Left lung (tissue), 14 donors: ENCODE measurements at places on chromosomes 12 and 14.

GRCh38 chr12:68792952-68793351 lies 15.0 kb upstream of the MDM2 start:
- no peak for DNase-seq

- no peak for DNase-seq
Observed at GRCh38 chr14:36683083-36683724, 21.5 kb downstream of the PAX9 start.

- DNase-seq, result no peak
Observed at GRCh38 chr12:117792471-117792870, 176.3 kb downstream of the KSR2 start.

DNA sequence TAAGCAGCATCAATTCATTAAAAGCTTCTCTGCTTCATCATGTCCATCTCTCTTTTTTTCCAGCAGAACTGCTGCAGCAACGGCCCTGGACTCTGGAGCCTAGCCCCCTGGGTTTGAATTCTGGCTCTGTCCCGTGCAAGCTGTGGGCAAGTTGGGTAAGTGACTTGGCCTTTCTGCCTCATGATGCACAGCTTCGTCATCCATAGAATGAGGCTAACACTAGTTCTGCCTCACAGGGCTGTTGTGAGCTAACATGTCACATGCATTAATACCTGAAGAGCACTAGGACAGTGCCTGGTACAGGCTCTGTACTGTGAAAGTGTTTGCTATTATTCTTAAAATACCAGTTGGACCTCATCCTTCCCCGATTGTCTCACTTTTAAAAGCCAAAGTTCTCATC lies 4.2 kb downstream of the KRT82 start:
- DNase-seq, result no peak

GRCh38 chr14:103391048-103391447 lies 5.8 kb downstream of the MARK3 start:
- DNase-seq, result no peak

DNA sequence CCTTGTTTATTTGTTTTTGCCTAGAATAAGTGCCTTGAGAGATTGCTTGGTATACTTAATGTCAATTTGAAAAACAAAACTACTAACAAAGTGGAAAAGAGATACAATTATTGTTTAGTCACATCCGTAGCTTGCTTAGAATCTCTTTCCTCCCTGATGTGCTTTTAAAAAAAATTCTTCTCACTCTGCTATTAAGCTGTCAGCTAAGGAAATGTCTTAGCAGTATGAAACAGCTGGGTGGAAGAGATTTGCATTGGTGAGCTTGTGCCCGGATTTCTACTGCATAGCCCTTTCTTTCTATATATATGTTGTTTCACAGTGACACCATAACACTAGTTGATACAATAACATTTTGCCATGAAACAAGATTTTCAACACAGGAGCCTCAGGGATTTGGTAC lies 229.4 kb upstream of the RGS6 start:
- DNase-seq, result peak; percentile 69

GRCh38 chr14:97408937-97409815 lies 612.0 kb downstream of the VRK1 start:
- DNase-seq, result no peak

DNA sequence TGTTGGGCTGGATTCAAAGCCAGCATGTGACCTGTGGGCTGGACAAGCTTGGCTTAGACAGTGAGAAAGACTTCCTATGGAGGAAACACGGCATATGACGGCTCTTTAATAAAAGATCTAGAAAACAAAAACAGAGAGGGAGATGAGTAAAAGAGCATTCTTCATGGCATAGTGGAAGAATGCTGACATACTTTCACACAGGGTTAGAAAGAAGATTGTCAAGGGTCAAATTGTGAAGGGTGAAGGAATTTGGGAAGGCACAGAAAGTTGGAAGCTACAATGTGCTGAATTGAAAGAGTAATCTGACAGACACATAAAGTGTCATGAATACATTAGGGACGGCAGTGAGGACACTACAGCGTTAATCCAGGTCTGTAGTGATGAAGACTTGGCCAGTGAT lies 63.4 kb downstream of the GALNT4 start:
- DNase-seq, result peak; percentile 20

- DNase-seq, result no peak
Observed at GRCh38 chr12:95693689-95694088, 96.9 kb downstream of the NTN4 start.

- DNase-seq, result no peak
Observed at GRCh38 chr12:31991146-31991545, 31.9 kb downstream of the RESF1 start.

DNA sequence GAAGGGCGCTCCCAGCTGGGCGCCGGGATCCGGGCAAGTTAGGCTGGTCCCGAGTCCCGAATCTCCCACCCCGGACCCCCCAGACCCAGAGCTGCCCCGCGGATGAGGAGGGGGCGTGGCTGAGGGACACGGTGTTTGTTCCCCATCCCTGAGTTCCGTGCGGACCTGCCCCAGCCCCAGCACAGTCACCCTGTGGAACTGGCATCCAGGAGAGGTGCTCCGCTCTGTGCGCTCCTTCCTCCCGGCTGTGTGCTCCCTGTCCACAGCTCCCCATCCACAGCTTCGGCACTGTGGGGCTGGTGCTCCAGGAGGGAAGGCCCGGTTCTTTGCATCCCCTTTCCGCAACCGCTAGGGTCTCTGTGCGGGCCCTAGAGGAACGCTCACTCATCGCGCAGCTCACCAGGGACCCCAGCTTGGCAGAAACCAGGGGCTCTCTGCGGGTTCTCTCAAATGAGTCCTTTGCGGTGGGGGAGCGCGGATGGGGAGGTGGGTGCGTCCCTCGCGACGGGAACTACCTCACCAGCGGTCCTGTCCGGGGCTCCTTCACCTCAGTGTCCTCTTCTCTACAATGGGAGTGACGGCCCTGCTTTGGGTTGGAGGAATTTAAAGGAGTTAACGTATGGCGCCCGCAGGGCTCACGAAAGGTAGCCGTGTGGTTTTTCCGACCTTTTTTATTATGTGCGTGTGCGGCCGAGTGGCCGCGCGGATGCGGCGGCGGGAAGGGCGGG lies 845 bp downstream of the TMEM132C start:
- peak; percentile 38 for DNase-seq

DNA sequence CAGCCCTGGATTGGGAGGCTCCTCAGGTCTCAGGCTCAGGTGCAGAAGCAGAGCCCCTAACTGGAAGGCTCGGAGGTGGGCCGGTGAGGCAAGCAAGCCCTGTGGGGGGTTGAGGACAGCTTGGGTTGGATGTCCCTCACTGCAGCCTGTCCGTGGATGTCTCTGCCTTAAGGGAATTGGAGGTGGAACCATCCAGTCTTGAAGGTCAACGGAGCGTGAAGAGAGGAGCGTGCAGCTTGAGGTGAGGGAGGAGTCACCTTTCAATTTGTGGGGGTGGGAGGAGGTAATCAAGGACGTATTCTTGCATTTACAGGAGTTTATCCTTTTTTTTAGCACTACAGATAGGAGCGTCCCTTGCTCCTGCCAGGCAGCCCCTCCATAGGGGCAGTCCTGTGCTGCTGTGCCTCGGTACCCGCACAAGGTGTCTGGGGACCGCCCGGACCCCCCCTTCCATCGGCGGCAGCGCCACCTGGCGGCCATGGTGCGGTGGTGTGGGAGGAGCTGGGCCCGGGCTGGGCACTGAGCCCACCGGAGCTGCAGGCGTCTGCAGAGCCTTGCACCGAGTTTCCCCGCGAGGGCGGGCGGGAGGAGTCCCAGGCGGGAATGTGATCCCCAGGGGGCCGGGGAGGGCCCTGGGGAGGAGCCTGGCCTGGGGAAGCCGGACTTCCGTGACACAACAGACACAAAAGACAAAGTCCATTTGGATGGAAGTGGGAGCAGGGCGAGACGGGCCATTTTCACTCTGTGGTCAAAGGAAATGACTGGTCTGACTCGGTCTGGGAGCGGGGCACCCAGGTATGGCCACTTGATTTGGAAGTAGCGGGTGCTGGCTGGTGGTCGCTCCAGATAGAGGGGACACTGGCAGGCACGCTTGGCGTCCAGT lies 864 bp downstream of the DNAJC22 start:
- DNase-seq, result peak; percentile 78

GRCh38 chr12:16348435-16349130 lies 1.1 kb downstream of the MGST1 start:
- DNase-seq, result no peak

DNA sequence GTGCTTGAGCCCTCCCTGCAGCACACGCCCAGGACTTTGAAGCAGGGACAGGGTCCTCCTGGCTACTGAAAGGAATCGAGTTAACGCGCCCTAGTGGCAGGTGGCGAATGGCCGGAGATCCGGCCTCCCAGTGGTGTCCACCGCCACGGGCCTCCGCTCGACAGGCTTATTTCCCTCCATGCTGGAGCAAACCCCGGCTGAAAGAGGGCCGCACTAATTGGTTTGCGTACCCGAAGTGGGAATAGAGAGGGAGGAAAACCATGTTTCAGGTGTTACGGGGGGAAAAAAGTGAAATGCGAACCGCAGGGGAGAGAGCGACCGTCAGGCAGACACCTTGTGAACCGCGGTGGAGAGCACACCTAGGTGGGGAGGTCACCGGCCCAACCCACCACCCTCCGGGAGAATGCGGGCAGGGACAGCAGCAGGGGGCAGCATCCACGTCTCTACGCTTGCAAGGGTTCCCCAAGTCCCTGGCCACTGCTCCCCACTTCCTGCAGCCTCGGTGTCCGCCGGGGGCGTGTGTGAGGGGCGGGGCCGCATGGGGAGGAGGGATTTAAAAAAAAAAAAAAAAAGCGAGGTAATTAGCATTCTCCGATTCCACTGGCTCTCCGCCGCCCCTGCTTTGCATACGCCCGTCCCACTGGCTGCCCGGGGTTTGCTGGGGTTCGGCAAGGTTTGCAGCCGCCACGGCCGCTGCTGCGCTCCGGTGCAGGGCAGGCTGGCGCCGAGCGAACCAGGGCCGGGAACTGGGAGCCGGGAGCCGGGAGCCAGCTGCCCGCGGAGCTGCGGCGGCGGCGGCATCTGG lies 224.6 kb upstream of the CRY1 start:
- DNase-seq, result peak; percentile 90

DNA sequence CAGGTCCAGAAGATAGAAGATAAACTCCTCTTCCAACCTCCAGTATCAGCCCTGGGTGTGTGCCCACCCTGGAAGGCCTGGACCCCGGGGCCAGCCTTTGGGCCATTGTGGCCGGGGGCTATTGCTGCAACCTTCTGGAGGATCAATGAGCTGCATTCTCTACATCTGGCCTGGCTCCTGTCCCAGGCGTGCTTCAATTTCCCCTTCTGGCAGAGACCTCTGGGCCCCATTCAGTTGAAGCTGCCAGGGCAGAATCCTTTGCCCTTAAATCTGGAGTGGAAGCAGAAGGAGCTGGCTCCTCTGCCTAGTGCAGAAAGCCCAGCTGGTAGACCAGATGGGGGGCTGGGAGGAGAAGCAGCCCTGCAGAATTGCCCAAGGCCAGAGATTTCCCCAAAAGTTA lies 10.0 kb downstream of the NYNRIN start:
- DNase-seq, result no peak

GRCh38 chr12:132393991-132394949 lies 64.9 kb upstream of the GALNT9 start:
- no peak for DNase-seq

GRCh38 chr14:54647378-54647777 lies 80.5 kb downstream of the SAMD4A start:
- no peak for DNase-seq

DNA sequence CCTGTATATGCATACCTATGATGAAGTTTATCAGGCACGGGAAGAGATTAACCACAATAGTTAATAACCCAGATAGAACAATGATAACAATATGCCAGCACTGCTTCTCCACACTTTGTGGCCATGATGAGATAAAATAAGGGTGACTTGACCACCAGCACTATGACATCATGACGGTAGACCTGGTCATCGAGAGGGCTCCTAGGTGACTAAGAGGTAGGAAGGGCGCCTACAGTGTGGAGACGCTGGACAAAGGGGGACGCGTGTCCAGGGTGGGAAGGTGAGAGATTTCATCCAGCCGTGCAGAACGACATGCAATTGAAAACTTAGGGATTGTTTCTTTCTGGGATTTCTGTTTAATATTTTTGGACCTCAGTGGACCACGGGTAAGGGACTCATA lies 221.8 kb upstream of the RTL1 start:
- DNase-seq, result no peak

DNA sequence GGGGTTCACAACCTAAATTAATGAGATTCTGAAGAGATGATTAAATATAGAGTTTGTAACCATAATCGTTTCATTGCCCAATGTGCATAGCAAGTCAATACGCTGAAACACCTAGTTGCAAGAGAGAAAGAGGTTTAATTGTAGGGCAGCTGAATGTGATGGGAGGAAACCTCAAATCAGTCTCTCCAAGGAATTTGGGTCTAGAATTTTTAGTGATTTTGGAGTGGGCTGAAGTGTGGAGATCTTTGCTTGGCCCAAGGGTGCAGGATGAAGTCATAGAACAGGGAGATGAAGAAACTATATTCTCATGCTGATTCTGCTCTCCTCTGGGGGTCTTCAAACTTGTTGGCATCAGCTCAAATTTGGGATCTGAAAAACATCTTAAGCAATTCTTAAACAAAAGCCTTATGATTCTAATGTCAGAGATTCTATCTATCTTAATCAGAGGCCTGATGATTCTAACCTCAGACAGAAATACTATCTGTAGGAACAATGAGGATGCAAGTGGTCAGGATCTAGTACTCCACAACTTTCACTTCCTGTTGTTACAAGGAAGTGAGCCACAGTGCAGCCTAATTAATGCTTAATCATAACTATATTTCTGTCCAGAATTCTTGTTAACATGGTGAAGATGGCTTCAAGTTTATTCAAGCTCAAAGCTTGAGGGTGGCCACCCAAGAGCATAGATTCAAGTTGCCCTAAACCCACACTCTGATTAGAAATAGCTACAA lies 80.2 kb upstream of the FUT8 start:
- DNase-seq, result no peak

- no peak for DNase-seq
Observed at GRCh38 chr12:48334808-48335207, 15.9 kb downstream of the ZNF641 start.

DNA sequence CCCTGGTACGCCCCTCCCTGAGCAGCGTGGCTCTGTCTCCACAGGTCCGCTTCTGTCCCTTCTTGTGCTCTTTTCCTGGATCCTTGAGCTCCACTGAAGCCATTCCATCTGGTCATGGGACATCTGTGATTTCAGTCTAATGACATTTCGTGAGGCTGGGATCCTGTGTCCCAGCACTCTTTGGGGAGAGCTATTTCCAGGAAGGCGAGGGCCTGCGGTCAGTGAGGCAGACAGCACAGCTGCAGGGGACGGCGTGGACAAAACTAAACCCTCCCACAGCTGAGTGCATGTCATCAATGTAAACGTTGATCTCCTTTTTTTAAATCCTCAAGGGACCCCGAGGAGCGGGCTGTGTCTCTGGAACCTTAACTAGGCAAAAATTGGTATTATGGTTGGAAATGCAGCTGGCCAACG lies 127.7 kb downstream of the DACT1 start:
- DNase-seq, result peak; percentile 33

GRCh38 chr14:69574954-69575295 lies 254 bp upstream of the CCDC177 start:
- DNase-seq, result no peak

- no peak for DNase-seq
Observed at GRCh38 chr12:78088391-78088832, 257.7 kb downstream of the NAV3 start.
